ENCODE measurements at places on chromosomes 12 and 14.
A peak's percentile ranks its signal among the peaks of the same experiment; 100 is the strongest.

DNA sequence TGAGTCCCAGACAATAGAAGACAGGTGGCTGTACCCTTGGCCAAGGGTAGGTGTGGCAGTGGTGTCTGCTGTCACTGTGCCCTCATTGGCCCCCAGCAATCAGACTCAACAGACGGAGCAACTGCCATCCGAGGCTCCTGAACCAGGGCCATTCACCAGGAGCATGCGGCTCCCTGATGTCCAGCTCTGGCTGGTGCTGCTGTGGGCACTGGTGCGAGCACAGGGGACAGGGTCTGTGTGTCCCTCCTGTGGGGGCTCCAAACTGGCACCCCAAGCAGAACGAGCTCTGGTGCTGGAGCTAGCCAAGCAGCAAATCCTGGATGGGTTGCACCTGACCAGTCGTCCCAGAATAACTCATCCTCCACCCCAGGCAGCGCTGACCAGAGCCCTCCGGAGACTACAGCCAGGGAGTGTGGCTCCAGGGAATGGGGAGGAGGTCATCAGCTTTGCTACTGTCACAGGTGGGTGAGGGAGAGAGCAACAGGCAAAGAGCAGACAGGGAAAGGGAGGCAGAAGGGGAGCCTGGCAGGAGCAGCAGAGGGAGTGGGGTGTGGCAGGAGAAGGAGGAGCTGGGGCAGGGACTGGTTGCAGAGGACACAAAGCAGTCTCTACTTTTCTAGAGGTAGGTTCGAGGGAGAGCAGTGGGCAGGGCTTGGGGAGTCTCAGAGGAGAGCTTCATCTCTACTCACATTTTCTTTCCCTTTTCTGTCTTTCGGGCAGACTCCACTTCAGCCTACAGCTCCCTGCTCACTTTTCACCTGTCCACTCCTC is 452 bp downstream of the INHBE start:
- DNase-seq = no peak

GRCh38 chr12:51814311-51815088 is 34.0 kb downstream of the FIGNL2 start:
- DNase-seq = peak; percentile 54

- no peak for DNase-seq
These were observed 429.9 kb downstream of the DAD1 start for GRCh38 chr14:22159099-22159498.

DNA sequence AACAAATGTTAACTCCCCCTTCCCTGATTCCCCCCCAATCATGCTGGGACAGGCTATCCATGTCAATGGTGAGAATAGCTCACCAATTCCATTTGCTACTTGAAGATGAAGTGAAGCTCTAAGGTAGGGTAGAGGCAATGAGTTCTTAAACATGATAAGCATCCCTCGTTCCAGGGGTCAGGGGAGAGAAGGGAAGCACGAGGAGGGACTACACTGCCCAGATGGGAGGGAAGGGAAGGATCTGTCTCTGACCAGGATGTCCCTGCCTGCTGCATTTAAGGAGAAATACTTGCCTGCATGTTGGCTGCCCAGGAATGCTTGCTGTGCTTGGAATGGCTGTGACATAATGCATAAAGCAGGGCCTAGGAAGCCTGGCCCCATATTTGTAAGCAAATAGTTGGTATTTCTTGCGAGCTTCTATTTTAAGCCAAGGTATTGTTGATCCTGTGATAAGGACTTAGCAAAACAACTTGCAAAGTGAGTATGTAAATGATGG is 155.1 kb downstream of the CEP83 start:
- DNase-seq = no peak

DNA sequence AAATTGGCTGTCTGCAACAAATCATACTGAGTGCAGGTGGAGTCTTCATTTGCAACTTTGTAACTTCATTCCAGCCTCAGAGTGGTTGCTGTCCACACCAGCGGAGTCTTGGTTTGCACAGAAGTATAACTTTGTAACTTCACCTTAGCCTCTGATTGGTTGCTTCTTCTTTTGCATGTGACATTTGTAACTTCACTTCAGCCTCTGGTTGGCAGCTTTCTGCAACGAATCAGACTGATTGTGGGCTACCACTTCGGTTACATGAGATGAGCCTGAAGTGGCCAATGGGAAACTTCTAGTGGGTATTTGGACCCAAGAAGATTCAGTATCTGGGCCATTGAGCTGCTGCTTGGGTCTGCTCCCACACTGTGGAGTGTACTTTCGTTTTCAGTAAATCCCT is 17.8 kb downstream of the RASSF8 start:
- DNase-seq = no peak

- no peak for DNase-seq
These were observed 1.8 kb upstream of the TCP11L2 start for GRCh38 chr12:106300761-106301160.

DNA sequence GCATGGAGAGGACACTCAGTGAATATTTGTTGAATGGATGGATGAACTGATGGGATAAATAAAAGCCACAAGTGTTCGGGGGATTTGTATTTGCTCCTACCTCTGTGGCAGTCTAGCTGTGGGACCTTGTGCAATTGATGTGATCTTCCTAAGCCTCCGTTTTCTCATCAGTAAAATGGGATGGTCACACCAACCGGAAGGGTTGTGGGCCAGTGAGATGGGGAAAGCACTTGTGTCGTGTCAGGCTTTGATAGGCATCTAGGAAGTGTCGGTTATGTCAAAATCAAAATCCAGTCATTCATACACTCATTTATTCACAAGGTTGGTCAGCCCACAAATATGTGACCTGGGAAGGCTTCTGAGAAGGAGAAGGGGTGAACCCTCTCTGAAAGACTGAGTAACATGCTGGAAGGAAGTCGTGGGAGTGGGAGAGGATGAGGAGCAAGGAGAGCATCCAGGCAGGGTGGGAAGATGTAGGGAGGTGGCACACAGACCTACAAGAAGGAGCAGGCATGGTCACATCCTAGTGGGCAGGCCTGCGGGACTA is 7.8 kb upstream of the SERPINA9 start:
- DNase-seq = no peak

GRCh38 chr14:20683125-20683890 is 1.1 kb upstream of the RNASE4 start:
- DNase-seq = peak; percentile 42

DNA sequence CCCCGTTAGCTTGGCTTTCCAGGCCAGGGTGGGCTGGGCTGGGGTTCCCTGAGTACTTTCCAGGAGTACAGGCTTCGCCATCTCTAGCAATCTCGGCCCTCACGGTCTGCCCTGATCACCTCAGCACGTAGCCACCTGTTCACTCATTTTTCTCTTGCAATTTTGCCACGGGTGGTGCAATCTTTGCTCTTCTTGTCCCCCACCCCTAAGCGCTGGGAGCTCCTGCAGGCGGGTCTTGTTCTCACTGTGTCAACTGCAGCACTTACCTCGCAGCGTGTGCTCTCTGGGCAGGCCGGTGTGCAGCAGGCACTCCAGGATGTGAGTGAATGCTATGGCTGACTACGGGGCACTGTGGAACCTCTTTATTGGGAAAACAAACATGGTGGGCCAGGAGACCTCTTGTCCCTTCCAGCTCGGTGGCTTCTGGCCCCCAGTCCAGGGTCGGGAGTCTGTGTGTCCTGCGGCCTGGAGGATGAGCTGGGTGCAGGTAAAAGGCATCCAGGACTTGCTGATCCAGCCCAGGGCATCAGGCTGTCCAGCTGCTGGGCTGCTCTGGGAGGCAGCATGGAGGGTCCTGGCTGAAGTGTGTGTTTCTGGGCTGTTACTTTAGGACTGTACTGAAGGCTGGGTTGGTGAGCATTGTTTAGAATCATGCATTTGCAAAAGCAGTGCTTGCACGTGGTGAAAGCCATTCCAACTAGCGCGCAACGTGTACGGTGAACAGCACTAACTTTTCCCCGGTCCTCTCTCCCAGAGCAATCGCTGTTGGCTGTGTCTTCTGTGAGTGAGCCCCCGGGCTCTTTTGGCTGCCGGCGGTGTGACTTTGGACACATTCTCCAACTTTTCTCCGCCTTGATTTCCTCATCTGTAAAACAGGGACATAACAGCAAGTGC is 1.5 kb upstream of the ULK1 start:
- DNase-seq = no peak

DNA sequence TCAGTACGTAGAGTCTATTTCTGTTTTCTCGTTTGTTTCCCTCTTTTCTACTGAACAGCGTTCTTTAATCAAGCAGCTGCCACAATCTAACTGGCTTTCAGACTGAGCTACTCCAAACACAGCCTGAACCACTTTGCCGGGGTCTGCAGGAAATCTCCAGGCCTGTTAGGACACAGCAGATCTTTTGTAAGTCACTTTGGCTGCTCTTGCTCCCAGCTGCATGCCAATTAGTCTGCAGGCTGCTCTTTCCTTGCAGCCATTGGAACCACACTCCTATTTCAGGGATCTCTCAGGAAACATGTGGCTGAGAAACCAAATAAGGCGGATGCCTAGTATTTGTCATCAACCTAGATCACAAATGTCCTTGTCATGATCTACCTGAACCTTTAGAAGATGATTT is 73.6 kb downstream of the TMTC1 start:
- DNase-seq = no peak

DNA sequence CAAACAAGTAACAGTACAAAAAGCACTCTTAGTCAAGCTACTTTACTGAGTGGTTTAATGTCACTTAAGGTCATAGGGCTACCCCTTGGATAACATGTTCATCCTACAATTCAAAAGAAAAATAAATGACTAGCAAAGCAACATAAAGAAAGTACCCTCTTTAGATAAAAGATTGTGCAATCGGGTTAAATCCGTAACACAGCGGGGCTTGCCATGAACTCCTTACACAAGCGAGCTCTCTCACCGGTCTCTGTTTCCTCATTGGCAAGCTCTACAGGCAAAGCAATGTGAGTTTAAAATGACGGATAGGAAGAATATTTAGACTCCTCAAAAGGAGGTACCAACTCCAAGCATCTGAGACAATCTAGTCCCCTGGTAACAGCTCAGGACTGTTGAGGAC is 140.6 kb downstream of the EGLN3 start:
- DNase-seq = no peak

DNA sequence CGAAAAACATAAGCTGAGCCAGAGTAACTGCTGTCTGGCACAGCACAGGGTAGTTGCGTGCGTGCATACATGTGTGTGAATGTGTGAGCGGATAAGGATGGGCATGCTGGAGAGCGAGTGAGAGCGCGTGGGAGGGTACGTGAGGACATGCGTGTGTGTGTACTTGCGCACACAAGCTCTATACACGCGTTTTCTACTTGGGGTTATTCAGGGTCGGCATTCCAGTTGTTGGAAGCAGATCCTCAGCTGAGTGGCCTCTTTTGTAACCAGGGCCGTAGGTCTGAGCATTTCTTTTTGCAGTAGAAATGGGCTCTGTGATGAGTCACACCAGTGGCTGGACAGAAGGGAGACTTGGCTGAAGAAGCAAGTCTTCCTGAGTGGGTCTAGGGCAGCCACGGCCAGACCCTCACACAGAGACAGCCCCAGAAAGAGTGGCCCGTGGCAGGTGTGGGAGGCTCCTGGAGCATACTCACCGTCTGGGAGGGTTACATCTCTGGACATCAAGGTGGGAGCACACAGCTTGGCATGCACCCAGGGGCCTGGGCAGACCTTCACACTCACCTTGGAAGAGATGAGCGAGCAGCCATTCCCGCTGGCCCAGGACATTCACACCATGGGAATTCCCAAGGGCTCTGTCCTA is 78.0 kb downstream of the LRRC74A start:
- no peak for DNase-seq

GRCh38 chr14:22506778-22507351 is 82.2 kb downstream of the DAD1 start:
- no peak for DNase-seq

GRCh38 chr12:28440081-28440608 is 249.9 kb downstream of the CCDC91 start:
- no peak for DNase-seq

DNA sequence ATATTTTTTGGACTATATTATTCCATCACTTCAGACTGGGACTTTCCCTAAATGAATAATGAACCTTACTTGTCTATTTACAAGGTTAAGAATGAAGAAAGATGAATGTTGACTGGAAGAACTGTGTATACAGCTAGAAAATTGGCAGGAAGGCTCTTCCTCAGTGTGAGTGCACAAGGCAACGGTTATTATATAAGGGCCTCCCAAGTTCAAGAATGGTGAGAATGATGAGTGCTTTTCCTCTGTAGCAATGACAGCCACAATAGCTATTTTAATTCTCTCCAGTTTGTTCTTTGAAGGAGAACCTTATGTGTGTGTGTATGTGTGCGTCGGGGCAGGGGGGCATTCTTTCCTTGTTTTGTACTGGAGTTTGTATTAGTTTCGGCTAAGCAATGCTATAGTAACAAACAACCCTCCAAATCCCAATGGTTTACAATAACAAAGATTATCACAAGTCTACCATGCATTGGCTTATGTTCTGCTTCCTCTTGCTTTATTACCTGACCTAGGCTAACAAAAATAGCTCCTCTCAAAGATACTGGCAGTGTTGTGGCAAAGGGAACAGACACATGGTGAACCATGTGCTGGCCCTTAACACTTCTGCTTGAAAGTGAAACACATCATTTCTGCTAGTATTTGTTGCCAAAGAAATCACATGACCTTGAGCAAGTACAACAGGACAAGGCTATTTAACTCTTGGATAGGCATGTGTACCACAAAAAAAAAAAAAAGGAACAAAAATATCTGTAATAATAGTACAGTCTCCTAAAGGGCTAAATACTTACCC is 139.5 kb downstream of the RMST start:
- DNase-seq = no peak

GRCh38 chr12:2112401-2112800 is 59.6 kb downstream of the CACNA1C start:
- DNase-seq = no peak

GRCh38 chr14:60061371-60061770 is 30.4 kb upstream of the PCNX4 start:
- no peak for DNase-seq

DNA sequence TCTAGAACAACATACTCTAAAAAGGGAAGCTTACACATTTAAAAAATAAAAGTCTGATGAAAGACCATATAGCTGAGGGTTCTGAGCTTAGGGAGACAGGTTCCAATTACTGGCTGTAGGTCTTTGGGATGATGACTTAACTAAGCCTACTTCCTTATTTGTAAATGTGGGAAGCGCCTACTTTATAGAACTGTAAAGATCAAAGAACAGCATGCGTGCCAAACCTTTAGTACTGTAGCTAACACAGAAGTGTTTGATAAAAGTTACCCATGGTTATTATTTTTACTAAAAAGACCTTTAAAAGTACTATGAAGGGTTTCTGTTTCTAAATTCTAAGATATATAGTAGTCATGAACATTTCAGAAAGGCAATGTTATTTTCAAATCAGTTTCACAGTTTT is 35.7 kb downstream of the STK38L start:
- DNase-seq = no peak

GRCh38 chr12:127294651-127295210 is 972.2 kb upstream of the TMEM132C start:
- no peak for DNase-seq

DNA sequence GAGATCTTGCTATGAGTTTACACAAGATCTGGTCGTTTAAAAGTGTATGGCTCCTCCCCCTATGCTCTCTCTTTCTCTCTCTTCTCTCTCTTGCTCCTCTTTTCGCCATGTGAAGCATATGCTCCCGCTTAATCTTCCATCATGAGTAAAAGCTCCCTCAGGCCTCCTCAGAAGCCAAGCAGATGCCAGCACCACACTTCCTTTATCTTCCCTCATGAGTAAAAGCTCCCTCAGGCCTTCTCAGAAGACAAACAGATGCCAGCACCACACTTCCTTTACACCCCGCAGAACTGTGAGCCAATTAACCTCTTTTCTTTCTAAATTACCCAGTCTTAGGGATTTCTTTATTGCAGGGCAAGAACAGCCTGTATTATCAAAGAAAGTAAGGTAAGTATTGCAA is 152.4 kb downstream of the SEC23A start:
- DNase-seq = no peak

- no peak for DNase-seq
These were observed 12.3 kb downstream of the SIX1 start for GRCh38 chr14:60636879-60637478.

GRCh38 chr12:24561411-24561871 is 387.5 kb downstream of the BCAT1 start:
- no peak for DNase-seq
